Activated effector memory CD4-positive, alpha-beta T cell treated with anti-CD3 and anti-CD28 coated beads, Interleukin-2, amount 50 U/mL, for 16 hours (primary cell): ENCODE measurements at places on chromosomes 4 and X.

DNA sequence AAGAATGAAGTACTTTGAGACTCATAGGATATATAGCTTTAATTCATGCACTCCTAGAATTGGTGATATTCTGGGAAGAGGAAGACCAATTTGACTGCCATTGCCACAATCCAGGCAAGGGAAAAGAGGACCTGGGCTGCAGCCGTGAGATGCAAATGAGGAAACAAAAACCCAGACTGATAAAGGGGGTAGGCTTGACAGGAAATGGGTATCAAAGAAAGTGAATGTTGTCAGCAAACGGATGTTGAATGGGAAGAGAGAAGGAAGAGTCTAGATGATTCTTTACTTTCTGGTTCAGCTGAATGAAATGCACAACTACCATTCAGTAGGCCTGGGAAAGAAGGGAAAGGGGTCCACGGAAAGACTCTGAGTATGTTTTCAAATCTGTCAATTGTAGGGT is 17.1 kb upstream of the ARHGEF6 start:
- no peak for DNase-seq

- no peak for DNase-seq
Measured at GRCh38 chr4:177393236-177393635, 49.0 kb downstream of the AGA start.

DNA sequence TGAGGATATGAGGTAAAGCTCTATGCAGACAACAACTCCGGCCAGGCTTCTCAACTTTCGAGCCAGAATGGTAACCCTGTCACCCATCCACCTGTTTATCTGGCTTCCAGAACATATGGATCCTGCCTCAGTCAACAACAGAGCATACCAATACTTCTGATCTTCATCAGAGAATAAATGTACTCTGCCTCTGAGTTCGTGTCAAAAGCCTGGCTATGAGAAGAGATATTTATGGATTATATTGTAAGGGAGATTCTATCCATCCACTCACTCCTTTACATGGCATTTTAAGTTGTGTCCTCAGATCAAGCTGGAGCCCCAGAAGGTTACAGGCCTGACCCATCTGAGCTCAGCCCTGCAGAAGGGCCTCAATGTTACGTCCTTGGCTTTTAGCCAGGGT is 9.8 kb upstream of the FOXO4 start:
- no peak for DNase-seq

GRCh38 chrX:100704581-100705203 is 27.2 kb downstream of the SYTL4 start:
- DNase-seq = no peak

- DNase-seq = peak; percentile 83
Measured at GRCh38 chrX:10106806-10107205, 50.0 kb upstream of the CLCN4 start.

DNA sequence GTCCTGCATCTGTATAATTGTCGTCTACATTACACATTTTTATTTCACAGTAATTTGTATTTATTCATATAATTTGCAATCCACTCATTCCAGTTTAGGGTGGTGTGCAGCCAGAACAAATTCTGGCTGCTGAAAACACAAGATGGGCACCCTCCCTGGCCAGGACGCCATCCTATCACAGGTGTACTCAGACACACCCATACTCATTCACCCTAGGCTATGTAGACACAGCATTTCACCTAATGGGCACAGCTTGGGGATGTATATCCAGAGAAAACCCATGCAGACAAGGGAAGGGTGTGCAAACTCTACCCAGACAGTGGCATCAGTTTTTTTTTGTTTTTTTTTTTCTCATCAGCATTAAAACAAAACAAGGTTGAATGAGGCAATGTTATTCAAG is 73.1 kb downstream of the HMGB2 start:
- no peak for DNase-seq

- no peak for DNase-seq
Measured at GRCh38 chrX:22373766-22374165, 101.1 kb downstream of the CBLL2 start.

- DNase-seq = no peak
Measured at GRCh38 chr4:105838082-105838481, 57.2 kb upstream of the NPNT start.

DNA sequence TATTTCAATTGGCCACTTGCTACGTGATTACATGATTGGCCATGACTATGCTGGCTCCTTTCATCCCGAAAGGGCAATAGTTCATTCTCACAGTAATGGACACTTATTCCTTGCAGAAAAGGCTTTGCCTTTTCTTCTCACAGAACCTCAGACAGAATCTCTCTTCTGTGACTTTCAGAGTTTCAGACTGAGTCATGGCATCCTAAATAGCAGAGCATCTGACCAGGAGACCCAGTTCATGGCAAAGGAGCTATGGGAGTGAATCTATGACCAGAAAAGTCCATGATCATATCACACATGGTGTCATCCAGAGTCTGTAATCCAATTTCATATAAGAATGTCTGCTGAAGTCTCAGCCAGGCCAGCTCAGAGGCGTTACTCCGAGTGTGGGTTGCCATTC is 263.3 kb upstream of the CLNK start:
- DNase-seq = no peak

GRCh38 chr4:186727169-186727976 is 3.7 kb upstream of the FAT1 start:
- no peak for DNase-seq

GRCh38 chr4:71186566-71187403 is 152.0 kb upstream of the SLC4A4 start:
- DNase-seq = peak; percentile 66

DNA sequence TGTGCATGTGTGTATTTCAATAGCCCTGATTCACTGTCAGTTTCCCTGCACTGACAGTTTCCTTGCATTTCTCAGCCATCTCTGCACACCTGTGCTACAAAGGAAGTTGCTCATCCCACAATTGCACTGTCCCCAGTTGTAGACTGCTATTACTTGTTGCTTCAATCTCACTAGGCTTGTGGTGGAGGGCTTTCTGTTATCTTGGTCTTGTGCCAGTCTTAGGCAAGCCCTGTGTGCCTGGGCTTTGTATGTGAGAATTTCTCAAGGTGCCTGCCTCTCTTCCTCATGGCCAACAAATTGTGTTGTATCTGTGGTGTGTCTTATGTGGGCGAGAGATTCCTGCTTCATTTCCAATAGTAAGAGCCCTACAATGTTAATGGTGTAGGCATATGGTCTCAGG is 467.4 kb downstream of the GRIA2 start:
- DNase-seq = no peak

DNA sequence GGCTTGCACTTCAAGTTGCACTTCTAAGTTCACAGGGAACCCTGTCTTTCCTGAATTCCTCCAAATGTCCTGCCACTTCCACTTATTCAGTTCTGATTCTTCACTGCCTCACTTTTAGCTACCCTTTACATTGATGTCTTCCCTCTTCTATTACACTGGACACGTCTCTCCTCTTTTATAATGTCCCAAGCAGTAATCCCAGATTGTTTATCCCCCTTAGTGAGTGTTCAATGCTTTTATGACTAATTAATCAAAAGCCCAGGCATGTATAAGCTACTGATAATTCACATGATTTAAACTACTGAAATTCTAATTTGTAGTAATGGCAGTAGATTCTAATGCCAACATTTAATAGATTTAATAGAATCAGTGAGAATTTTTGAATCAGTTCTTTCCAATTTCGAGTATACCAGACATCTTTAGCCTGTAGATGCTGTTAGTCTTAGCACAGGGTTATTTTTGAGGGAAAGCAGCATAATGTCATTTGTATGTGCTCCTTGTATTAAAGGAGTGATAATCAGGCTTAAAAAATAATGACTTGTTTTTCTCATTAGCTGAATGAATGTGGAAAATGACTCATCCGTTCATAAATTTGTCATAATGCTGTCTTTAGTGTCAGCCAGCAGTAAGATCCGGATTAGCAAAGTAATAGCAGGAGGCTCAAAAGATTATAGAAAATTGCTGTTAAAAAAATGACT is 703.1 kb downstream of the CENPC start:
- no peak for DNase-seq

DNA sequence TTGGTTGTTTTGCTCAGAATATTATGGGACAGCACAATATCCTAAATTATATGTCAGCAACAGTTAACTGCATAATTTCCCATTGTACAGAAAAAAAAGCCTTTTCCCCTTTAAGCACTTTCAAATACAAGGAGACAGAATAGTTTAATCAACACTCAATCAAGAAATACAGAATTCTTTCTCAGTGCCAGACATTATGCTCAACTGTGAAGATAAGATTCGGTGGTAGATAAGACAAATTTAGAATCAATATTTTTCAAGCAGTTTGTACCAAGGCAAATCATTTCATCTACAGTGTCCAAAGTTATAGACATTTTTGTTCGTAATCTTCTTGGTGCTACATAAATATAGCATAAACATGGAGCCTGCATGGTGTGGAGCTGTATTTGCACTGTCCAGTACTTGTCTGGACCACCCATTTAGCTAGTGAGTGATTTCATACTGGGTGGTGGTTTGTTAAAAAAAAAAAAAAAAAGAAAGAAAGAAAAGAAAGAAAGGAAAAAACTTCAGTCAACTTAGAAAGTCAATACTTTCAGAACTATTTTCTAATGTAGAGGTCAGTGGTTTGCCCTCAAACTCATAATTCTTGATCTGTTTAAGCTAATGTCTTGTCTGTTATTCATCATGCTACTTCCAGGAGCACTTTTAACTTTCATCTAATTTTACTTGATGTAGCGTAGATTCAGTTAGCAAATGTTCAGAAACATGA is 522.9 kb downstream of the FAT4 start:
- DNase-seq = no peak

DNA sequence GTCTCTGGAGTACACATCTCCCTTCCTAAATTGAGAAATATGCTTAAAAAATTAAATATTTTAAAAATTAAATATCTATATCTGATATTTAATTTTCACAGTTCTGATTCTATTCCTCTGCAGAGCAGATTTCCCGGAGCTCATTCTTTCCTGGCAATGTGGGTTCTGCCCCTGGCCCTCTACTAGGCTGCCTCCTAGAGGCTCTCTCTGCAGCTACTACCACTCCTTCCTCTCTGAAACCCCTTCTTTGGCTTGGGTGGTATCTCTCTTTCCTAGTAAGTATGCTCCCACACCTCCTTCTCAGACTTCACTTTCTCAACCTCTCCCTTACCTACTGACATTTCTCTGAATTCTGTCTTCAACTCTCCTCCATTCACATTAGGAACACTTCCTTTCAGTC is 45.3 kb downstream of the RPGR start:
- no peak for DNase-seq

DNA sequence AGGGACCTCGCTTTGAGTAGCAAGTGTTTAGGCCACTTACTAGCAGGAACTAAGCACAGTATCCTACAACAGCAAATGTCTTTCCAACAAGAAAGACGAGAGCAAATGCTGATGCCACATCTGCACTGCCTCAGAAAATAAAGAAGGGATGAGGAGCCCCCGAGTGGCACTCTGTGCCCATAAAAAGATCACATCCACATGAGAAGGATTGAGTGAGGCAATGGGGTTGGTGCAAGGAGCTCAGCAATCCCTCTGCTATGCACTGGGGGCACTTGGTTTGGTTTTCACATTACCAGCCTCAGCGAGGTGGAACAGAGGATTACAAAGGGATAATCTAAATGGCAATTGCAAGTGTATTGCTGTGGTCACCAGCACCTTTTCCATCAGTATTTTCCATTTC is 252.8 kb upstream of the SLC7A11 start:
- DNase-seq = no peak

- peak; percentile 57 for DNase-seq
Measured at GRCh38 chr4:610411-611261, 14.7 kb upstream of the PDE6B start.

DNA sequence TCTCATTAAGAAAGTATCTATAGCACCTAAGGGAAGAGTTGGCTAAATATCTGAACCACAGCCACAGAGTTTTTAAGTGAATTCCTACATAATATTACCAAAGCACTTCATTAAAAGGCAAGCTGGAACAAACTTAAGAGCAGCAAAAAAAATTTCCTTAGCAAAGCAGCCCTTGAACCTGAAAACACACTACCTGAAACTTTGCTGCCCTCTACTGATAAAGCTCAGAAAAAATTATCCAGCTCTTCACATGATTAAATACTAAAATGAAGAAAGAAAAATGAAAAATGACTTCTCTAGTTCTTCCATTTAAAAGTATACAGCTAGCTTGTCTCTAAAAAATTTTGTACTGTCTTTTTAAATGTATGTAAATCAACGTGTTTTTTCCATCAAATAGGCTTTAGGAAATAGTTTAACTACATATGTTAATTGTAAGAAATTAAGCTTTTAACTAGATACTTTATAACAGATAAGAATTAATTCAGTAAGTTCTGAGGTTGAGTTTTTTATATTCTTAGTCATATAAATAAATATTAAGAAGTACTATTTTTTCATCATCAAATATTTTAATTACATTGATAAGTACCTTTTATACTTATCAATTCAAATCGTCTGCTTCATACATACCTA is 156.1 kb downstream of the STPG2 start:
- DNase-seq = no peak

DNA sequence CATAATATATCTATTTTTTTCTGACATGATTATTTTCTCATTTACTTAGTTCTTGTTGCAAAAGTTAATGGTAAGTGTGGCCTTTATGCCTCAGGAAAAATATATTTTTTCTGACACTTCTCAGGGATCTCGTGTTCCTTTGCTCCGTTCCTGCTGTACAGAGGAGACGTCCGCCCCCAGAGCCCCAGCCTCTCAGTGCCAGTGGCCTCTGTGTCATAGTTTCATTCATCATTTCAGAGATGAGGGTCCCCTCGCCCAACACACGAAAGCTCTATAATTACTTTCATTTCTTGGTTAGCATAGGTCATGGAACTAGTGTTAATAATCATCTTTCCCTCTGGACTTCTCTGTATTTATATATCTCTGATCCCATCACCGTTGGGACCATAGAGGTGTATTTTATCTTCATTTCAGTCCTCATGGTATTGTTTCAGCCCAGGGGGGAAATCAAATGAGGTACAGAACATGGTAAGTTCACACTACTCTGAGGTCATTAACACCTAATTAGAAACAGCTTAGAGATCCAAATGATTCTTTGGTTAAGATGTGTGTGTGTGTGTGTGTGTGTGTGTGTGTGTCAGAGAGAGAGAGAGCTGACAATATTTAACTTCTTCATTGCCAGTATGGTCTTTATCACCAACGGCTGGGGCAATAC is 631.1 kb upstream of the TENM3 start:
- no peak for DNase-seq
